Omental fat pad (tissue), 4 donors: ENCODE measurements at places on chromosomes 16 and 17.

- DNase-seq, result no peak
These were observed 3.4 kb downstream of the MT1G start for GRCh38 chr16:56664506-56664905.

DNA sequence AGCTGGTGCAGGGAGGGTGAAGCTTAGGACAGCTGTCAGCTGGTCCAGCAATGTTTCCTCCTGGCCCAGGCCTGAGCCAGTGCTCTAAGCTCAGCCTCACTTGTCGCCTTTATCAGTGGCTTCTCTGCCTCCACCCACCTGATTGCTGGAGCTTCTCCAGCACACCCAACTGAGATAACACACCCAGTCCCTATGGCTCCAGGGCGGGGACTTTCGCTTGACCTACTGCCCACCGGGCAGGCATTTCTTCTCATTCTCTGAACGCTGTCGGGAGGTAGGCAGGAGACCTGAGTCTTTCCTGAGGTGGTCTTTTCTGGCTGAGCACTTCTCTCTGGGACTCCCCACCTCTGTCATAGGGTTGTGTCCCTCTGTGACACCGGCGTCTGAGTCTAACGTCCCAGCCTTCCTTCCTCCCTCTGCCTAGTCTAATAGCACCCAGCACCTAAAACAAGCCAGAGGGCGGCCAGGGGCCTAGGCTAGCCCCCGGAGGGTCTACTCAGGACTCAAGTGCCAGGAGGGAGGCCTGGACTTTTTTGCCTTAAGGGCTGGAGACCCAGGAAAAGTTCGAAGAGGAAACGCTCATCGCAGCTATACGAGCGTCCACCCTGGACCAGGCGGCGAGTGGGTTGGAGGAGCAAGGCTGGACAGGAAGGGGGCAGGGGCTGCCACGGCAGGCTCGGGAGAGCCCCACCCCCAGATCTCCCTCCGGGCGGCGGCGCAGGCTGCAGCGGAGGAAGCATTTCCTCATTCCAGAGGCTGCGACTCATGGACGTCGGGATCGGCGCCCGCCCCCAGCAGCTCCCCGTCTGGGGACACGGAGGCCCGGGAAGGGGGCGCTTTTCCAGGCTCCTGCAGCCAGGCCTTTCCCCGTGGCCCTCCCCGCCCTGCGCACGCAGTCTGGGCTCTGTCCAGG lies 756 bp downstream of the TAX1BP3 start:
- peak; percentile 45 for DNase-seq

DNA sequence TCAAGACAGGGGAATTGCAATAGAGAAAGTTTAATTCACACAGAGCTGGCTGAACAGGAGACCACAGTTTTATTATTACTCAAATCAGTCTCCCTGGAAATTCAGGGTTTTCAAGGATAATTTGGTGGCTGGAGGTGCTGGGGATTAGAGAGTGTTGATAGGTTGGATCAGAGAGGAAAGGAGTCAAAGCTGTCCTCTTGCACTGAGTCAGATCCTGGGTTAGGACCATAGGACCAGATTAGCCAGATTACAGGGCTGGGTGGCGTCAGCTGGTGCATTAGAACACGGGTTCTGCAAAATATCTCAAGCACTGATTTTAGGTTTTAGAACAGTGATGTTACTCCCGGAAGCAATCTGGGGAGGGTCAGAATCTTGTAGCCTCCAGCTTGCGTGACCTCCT lies 1.8 kb upstream of the NSMCE1 start:
- no peak for DNase-seq

- no peak for DNase-seq
These were observed 30.4 kb downstream of the ABCC1 start for GRCh38 chr16:15979801-15980200.

GRCh38 chr16:12501707-12502457 lies 301.8 kb downstream of the CPPED1 start:
- no peak for DNase-seq

DNA sequence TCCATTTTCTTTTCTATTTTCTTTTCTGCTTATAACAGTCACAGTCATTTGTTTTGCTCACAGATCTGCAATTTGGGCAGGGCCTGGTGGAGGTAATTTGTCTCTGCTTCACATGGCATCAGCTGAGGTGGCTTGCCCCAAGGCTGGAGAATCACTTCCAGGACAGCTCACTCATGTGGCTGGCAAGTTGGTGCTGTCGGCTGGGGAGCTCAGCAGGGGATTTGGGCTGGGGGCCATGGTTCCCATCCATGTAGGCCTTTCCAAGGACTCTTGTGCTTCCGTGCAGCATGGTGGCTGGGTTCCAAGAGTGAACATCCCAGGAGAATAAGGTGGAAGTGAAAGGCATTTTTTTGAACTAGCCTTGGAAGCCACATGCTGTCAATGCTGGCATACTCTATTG lies 85.7 kb downstream of the MGAT5B start:
- no peak for DNase-seq

DNA sequence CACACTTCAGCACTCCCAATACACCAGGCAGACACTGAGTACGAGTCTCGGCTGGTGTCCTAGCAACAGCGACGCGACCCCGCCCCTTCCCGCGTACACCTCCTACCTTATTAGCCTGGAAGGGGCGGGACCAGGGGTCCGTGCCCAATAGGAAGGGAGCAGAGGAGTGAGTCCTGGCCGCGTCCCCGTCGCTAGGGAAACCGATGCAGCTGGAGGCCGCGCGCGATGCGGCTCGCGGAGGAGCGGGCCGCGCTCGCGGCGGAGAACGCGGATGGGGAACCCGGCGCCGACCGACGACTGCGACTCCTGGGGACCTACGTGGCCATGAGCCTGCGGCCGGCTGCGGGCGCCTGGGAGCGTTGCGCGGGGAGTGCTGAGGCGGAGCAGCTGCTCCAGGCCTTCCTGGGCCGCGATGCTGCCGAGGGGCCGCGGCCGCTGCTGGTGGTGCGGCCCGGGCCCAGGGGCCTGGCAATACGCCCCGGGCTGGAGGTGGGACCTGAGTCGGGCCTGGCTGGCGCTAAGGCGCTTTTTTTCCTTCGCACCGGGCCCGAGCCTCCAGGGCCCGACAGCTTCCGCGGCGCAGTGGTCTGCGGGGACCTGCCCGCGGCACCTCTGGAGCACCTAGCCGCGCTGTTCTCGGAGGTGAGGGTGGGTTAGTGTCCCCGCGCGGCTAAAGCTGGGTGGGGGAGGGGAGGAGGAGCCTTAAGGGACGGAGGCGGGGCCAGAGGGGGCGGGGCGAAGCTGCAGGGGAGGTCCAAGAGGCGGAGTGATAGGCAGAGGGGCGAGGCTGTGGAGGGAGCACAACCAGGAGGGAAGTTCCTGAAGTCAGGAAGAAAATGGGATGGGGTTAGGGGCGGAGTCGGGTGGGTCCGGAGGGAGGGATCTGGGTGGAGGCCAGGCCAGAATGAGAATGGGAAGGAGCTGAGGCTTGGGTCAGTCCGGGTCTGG lies at the start of gene DNAH9:
DNAH9 (plus strand) TSS at position 197 of the 948 bp plus-strand sequence; CDS start at position 226, 29 bp downstream.
- DNase-seq, result peak; percentile 94

- no peak for DNase-seq
These were observed 16.4 kb upstream of the CUEDC1 start for GRCh38 chr17:57971572-57971971.

DNA sequence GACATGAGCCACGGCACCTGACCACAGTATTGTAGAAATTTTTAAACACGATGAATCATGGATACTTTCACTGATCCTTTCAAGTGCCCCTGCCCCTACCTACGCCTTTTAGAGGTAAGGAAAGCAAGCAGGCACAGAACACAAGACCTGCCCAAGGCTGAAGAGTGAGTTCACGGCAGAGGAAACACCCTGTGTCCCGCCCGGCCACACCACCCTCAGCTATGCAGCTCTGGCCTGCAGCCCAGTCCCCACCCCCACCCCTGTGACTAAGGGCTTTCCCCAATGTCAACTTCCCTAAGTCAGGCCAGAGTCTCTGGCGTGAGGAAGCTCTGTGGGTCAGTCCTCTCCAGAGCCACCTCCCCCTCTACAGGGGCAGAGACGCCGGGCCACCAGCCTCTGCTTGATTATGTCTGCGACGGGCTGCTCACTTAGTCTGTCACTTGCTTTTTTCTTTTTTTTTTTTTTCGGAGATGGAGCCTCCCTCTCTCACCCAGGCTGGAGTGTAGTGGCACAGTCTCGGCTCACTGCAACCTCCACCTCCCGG lies 8.4 kb downstream of the SLC16A5 start:
- DNase-seq, result no peak

DNA sequence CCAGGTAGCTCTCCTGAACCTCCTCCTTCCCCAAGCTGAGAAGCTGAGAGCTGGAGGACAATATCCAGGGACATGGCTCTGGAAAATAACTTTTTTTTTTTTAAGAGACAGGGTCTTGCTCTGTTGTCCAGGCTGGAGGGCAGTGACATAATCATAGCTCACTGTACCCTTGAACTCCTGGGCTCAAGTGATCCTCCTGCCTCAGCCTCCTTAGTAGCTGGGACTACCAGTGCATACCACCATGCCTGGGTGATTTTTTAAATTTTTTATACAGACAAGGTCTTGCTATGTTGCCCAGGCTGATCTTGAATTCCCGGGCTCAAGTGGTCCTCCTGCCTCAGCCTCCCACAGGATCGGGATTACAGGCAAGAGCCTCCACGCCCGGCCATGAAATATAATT lies 6.2 kb downstream of the SLC46A1 start:
- no peak for DNase-seq

DNA sequence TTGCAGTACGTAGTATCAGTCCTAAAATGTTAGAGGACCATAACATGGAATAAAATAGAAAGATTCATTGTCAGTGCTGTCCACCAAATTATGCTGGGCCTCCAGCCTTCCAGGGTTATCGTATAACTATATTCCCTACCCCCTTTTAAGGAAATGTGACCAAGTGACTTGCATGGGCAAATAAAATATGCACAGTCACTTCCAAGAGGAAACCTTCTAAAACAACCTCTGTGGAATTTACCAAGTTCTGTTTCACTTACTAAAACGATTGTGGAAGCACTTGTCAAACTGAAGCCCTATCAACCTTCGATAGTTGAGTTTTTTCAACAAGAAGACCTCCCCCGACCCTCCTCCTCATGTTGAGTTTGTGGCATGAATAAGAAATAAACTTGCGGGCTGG lies 345.4 kb upstream of the C16orf82 start:
- no peak for DNase-seq

- DNase-seq, result no peak
These were observed 244.6 kb upstream of the MAF start for GRCh38 chr16:79845033-79845733.

- DNase-seq, result no peak
These were observed 53.0 kb downstream of the ELAC2 start for GRCh38 chr17:12964840-12965239.

GRCh38 chr16:20735490-20735889 lies 6.1 kb downstream of the THUMPD1 start:
- DNase-seq, result no peak

- no peak for DNase-seq
These were observed 6.4 kb upstream of the LGALS3BP start for GRCh38 chr17:78986048-78986648.

DNA sequence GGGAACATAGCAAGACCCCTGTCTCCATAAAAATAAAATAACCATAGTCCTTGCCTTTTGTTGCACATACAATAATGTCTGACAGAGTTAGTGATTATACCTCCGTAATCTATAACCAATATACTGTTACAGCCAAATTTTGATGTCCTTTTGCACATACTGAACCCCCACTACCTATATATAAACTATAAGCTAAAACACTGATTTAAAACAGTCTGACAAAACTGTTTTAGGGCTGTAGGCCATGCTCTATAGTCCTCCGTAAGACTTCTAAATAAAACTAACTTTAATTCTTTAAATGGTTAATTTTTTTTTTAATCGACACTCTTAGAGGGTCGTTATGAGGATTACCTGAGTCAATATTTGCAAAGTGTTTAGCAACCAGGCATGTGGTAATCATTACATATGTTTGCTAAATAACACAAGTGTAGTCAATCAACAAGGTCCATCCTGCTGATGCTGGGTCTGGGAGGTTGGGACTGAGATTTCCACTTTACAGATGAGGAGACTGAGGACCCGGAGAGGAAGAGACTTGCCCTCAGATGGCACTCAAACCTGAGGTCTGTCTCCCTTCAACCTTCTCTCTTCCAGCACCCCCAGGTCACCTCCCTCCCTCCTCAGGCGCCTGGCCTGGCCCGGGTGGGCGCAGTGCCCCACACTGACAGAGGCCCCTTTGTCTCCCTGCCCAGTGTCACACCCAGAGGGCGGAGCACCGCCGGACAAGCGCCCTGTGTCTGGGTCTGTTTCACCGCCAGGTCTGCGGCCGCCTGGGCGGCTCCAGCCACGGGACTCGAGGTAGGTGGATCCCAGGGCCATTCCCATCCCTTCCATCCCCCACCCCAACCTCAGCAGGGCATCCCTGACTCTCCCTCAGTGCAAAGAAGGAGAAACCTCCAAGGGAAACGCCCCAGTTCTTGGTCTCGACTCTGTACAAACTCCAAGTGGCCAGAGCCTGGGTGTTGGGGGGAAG lies 10.3 kb downstream of the ZNF385C start:
- DNase-seq, result no peak

- no peak for DNase-seq
These were observed 3.6 kb downstream of the TAOK2 start for GRCh38 chr16:29977063-29977825.

GRCh38 chr16:23092801-23093117 lies 56.5 kb downstream of the USP31 start:
- DNase-seq, result no peak

DNA sequence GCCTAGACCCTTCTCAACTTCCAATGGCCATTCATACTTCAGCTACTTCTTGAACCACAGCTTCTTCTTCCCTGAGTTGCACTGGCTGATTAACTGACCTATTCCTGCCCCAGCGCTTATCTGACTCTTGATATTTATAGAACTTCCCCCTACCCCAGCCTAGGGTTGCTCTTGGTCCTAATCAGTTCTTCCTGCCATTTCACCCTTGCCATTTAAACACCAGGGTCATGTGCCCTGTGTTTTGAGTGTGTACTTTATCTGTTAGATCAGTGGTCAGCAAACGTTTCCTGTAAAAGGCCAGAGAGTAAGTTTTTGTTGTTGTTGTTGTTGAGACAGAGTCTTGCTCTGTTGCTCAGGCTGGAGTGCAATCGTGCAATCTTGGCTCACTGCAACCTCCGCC lies 82.4 kb upstream of the COX10 start:
- DNase-seq, result no peak

GRCh38 chr16:353404-354290 lies 1.1 kb upstream of the AXIN1 start:
- DNase-seq, result no peak

- no peak for DNase-seq
These were observed 267.1 kb upstream of the ASIC2 start for GRCh38 chr17:33560165-33560564.

DNA sequence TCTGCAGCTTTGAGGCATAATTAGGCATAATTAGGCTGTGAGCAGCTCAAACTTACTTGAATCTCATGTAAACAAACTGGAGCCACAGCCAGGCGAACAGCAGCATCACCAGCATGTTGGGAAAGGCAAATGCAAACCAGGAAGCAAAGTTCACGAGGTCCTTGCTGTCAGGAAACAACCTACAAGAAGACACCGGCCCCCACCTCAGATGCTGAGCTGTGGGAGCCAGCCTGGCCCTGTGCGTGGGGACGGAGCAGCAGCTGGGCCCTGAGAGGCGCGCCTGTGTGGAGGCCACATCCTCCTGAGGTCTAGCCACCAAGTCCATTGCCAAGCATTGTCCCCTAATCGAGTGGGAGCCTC lies 12.2 kb downstream of the SLC13A5 start:
- no peak for DNase-seq

GRCh38 chr16:9836118-9836736 lies 346.0 kb downstream of the GRIN2A start:
- DNase-seq, result no peak

GRCh38 chr16:2008009-2008526 lies 1.6 kb downstream of the ZNF598 start:
- DNase-seq, result no peak

GRCh38 chr17:82400206-82400605 lies 17.9 kb upstream of the HEXD start:
- DNase-seq, result no peak

- no peak for DNase-seq
These were observed 13.2 kb upstream of the ASGR1 start for GRCh38 chr17:7192271-7192937.
